ENCODE measurements at places on chromosomes 13 and 19.

GRCh38 chr19:7743425-7743841 is 3.9 kb downstream of the CD209 start:
- DNase-seq = no peak

DNA sequence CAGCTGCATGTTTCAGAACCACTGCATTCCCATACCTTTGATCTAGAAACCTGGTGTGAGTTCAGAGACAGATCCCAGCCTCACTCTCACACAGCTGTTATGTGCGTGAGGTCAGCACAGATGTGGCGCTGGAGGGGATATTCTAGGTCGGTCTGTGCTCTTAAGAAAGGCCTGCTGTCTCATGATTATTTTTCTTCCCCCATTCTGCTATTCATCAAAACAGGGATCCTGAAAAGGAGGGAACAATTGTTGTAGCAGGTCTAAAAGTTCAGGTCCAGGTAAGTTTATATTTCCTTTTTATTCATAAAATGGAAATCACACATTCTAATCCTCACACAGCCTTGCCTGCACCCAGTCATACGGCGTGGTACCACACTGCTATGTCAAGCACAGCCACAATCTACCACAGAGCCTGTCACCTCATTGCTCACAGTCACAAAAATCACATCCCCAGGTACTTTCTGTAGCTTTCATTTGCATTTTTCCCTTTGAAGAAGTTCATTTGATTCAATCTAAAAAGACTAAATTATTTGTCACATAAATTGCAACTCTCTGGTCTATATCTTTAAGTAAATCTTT is 867 bp downstream of the ZNF546 start:
- no peak for DNase-seq

GRCh38 chr19:42370626-42371175 is 19.4 kb downstream of the CNFN start:
- DNase-seq = no peak

DNA sequence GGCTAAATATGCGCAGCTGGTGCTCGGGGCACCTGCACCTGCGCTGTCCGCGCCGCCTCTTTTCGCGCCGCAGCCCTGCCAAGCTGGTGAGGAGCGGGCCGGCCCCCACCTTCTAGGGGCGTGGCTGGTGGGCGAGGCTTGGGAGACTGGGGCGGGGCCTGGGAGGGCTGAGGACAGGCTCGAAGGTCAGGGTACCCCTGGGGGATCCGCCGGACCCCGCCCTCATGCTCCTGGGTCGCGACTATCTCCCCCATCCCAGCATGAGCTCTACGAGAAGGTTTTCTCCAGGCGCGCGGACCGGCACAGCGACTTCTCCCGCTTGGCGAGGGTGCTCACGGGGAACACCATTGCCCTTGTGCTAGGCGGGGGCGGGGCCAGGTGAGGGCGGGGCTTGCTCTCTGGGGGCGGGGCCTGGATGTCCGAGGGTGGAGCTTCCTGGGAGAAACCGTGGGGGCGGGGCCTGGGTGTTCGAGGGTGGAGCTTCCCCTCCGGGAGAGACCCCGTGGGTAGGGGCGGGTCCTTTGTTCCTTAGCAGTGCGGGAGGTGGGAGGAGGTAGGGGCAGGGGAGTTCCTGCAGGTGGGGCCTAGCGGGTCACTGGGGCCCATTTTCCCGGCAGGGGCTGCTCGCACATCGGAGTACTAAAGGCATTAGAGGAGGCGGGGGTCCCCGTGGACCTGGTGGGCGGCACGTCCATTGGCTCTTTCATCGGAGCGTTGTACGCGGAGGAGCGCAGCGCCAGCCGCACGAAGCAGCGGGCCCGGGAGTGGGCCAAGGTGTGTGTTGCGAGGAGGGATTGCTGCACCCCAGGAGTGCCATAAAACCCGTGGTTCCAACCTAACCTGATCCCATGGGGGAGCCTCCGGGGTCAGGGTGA is 19.7 kb downstream of the PNPLA6 start:
- DNase-seq = peak; percentile 19

DNA sequence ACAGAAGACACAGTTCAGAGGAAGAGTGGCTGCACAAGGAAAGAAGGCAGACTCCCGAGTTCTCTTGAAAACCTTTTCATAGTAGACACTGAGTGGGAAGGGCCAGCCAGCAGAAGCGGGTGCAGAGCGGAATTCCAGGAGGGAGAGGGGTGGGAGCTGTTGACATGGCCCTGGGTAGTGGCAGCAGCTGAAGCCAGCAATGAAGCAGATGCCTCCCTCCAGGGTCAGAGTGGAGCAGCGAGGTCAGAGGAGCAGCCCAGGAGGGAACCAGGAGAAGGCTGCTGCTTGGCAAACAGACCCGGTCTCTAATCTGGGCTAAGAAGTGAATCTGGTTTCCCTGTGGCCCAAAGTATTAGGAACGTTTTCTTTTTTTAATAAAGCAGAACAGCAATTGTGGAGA is 73.9 kb upstream of the SPATA13 start:
- DNase-seq = no peak

DNA sequence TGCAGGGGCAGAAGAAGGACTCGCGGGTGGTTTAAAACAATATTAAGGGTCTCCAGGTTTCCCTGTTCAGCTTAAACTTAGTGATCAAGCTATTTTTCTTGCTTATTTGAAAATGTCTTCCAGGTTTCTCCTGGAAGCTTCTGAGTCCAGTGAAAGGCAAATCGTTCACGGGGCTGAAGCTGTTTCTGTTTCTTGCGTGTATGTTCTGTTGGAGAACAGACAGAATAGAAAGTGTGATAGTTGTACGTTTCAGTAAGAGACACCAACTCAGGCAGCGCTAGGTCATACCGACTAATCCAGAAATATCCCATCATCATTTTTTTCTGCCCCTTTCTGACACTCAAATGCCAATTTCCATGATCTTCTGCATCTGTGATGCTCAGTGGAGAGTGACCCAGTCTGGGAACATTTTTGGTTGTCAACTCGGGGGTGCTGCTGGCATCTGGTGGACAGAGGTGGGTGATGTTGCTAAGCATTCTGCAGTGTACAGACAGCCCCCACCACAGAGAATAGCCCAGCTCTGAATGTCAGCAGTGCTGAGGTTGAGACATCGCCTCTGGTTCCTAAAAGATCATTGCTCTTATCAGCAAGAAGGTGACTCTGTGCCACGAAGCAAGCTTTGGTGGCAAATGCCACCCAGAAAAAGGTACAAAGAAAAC is 4.3 kb downstream of the KLF2 start:
- DNase-seq = peak; percentile 88

DNA sequence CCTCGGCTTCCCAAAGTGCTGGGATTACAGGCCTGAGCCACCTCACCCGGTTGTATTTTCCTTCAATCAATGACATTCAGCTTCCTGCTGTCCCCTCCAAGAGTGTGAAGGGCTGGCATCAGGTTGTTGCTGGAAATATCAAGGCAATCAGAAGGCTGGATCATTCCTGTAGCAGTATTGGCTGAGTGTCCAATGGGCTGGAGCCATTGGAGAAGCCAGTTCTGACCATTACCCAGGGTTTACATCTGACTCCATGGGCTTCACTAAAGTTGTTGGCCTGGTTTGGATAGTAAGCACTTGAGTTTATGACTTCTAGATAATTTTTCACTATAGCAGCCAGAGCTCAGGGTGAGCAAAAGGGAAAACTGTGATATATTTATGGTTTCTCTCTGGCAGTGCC is 137.0 kb downstream of the DLEU7 start:
- no peak for DNase-seq

DNA sequence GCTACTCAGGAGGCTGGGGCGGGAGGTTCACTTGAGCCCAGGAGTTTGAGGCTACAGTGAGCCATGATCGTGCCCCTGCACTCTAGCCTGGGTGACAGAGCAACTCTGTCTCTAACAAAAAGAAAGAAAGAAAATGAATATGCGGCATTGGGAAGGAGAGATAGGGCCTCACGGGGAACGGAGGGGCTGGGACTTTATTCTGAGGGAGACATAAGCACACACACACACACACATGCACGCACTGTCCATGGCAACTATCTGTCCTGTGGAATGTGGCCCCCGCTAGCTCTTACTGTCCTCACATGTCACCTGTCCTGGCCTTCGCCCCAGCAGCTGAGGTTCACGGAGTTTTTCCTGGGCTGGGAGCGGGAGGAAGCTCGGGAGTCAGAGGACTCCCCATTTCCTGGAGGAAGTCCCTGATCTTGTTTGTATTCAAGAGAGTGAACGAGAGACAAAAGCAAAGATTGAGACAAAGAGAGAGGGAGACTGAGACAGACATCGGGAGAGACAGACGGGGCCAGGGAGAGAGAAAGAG is 654 bp downstream of the STAP2 start:
- no peak for DNase-seq

GRCh38 chr13:76610819-76611415 is 275.3 kb downstream of the KCTD12 start:
- DNase-seq = no peak

DNA sequence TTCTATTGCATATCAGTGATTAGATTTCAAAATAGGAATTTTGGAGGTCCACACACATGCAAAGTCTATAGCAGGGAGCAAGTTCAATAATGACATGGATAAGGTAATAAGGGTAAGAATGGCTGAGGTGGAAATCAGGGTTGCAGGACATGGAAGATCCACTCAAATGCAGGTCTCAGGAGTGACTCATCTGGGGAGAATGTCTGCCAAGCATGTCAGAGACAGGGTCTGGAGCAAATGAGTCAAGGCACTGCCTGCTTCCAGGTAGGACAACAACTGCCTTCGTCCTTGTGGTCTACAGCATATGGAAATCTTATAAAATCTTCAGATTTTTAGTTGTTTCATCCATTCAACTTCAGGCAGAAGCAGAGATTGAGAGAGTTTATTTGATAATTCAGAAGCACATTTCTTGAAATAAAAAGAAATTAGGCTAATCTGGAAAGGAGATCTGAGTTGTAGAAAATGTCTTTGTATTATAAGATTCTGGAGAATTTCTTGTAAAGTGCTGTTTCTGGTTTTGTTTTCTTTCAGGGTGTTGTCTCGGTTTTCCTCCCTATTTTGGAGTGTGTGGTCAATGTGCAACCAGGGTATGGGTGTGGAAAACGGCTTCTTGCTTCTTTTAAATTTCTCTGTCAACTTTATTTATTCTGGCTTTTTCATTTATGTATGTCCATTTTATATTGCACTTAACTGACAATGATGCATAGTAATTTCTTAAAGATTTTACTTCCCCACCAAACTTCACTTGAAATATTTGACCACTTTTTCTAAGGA is 748.8 kb downstream of the LIG4 start:
- DNase-seq = no peak

DNA sequence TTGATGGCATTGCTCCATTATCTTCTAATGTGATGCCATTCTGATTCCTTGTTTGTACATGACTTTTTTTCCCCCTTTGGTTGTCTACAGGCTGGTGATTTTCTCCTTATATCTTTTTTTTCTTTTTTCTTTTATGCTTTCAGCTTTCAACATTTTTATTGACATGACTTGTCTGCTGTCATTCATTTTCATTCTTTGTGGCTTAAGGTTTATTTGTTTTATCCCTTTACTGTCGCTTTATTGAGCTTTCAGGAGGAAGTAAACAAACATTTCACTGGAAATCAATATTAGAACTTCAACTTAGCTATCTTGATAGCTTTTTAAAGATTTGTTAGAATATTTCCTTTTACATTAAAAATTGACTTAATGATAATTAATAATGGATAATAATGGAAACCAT is 9.7 kb downstream of the ITM2B start:
- DNase-seq = no peak

DNA sequence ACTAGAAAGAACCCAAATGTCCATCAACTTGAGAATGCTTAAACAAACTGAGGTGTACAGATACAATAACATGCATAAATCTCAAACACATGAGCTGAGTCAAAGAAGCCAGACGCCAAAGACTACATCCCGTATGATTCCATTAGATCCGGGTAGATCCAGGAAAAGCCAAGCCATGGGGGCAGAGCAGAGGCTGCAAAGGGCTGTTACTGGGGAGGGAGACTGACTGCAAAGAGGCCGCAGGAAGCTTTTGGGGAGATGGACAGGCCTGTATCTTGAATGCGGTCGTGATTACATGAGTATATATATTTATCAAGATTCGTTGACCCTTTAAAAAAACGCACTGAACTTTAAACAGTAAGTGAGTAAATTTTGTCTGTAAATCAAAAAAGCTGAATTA is 28.7 kb downstream of the GGACT start:
- DNase-seq = no peak

- DNase-seq = no peak
Measured at GRCh38 chr19:19256072-19256969, 16.8 kb downstream of the TM6SF2 start.

GRCh38 chr19:45047188-45047797 is 8.4 kb downstream of the CLASRP start:
- DNase-seq = no peak

DNA sequence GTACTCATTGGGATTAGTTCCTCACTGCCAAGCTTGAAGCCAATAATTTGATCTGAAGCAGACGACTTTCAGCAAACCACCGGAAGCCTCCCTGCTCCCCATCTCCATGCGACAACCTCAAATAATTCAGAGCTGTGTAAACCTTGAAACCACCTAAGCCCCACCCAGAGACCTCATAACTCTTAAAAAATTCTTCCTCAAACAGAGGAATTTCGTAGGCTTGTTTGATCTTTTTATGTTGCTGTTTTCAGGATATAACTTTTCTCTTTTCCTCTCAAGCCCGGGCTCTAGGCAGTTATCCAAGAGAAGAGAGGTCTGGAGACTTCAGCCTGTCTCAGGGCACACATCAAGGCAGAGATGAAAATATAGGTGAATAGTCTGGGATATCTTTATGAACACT is 311.6 kb downstream of the KCNRG start:
- no peak for DNase-seq

- DNase-seq = no peak
Measured at GRCh38 chr13:53197424-53197823, 168.8 kb downstream of the OLFM4 start.

DNA sequence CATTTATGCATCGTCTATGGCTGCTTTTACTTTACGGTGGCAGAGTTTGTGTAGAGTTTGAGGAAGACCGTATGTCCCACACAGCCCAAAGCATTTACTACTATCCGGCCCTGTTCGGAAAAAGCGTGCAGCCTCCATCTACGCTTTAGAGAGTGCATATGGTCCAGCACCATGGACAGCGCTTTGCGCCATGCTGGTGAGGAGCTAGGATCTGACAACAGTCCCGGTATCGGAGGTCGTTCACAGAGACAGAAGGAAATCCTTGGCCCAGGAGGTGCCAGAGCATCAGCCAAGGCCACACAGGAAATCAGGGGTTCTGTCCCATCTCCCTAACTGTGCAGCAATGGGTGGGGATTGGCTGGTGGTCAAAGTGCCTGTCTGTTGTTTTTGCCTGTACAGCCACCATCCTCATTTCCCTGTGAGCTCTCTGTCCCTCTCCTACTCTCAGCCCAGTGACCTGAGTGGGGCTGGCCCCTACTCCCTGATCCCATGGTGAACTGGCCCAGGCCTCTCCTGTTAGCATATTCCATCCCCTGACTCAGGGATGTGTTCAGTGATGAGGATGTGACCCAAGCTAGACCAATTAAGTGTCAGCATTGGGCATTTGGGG is 16.2 kb upstream of the PRODH2 start:
- DNase-seq = peak; percentile 38
